ENCODE measurements at places on chromosomes 11 and 22.

DNA sequence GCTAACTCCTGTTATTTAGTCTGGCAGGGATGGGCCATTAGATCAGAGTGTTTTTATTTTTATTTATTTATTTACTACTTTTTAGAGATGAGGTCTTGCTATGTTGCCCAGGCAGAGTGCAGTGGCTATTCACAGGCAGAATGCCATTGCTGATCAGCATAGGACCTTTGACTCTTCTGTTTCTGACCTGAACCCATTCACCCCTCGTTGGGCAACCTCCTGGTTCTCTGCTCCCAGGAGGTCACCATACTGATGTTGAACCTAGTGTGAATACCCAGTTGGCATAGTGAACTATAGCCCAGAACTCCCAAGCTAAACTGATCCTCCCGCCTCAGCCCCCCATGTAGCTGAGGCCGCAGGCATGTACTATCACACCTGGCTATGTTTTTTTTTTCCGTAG, 16.5 kb upstream of the CECR2 start:
- no peak for DNase-seq

GRCh38 chr11:72981971-72982685, 160.0 kb downstream of the FCHSD2 start:
- DNase-seq: no peak

DNA sequence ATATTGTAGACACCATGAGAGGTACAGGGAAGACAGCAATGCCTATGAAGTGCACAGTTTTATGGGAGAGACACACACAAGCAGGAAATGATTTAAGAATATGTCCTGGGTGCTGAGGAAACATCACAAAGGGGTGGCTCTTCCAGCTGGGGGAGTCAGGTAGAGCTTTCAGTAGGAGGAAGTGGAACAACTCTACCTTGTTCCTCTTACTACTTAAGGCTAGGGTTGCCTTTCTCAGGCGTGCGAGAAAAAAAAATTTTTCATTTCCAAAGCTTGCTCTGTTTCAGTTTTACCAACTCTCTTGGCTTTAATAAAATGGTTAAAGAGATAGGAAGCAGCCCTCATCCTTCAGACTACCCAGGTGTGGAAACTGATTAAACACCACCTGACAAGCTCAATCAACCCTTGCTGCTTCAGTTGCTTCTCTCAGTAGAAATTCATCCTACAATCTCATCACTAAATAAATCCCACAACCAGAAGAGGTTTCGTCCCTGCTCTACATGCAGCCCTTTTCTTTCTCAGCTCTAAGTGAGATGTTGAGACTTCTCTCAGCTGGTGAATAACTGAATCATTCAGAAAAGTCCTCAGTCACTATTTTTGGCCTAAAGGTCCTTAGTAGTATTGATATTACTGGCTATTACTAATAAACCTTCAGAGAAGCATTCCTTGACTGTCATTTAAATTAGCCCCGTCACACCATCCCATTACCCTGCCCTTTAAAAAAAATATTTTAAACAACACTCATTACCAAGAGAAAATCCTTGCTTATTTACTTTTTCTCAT, 5.9 kb downstream of the ABTB2 start:
- no peak for DNase-seq

DNA sequence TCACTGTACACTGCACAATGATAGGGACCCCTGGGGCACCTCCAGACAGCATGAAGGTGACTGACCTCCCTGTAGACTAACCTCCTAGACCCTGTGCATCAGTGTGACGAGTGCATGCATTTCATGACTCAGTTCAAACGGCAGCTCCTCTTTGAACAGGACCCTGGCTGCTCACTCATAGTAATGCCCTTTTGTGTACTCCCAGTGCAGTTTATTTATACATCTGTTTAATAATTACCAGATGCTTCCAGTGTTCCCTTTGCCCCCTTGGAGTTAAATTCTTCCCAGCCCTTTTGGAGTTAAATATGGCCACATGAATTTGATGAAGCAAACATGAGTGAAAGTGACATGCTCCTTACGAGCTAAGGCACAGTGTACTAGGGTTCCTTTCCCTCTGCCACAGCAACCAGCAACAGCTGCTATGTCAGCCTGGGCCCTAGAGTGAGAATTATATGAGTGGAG, 72.4 kb downstream of the PANX1 start:
- no peak for DNase-seq

DNA sequence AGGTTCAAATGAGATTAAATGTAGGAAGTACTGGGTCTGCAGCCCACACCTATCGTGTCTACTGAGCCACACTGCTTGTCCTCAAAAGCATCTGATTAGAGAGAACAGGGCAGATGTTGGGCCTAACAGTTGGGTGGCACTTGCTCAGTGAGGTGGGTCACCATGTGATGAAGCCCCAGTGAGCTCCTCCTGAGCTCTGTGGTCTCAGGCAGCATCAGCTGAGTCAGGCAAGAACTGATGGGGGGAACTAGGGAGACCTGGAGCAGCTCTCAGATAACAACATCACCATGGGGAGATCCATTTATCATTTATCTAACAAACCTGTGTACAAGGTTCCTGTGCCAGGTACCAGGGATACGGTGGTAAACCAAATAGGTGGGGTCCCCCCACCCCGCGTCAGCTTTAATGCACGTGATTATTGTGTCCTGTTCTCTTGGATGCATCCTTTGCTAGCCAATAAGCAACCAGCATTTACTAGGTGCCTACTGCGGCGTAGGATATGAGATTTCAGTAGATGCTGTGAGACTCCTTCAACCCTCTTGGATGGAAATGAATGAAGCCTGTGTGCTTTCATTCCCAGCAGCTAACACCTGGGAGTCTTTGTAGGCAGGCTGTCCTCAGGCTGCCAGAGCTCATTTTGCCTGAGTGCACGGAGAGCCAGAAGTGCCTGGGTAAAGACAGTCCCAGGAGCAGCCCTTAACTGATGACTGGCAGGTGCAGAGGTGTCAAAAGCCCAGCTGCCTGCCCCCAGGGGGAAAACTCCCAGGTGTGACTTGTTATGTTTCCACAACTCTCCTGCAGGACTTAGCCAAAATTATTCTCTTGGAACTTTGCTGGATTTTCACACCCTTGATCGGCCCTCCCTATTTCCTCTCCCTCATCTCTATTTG, 73.6 kb upstream of the NARS2 start:
- DNase-seq: no peak

GRCh38 chr11:114284914-114285313, 11.3 kb upstream of the NNMT start:
- no peak for DNase-seq

DNA sequence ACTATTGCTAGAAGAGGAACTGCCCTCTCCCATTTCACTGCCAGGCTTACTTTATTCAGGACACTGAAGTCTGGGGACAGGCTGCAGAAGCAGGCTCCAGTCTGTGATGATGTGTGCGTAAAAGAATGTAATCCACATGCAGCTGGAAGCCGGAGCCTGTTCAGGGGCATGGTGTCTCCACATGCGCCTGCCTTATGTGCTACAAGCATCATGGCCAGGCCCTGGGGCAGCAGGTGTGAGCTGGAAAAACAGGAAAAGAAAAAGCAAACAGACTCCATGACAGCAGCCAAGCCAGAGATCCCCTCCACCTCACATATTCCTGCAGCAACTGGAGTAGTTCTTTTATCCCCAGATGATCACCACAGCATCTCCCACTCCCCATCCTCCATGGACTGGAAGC, 33.4 kb downstream of the ARFGAP2 start:
- DNase-seq: no peak

GRCh38 chr11:131077340-131077739, 161.1 kb upstream of the SNX19 start:
- DNase-seq: no peak

DNA sequence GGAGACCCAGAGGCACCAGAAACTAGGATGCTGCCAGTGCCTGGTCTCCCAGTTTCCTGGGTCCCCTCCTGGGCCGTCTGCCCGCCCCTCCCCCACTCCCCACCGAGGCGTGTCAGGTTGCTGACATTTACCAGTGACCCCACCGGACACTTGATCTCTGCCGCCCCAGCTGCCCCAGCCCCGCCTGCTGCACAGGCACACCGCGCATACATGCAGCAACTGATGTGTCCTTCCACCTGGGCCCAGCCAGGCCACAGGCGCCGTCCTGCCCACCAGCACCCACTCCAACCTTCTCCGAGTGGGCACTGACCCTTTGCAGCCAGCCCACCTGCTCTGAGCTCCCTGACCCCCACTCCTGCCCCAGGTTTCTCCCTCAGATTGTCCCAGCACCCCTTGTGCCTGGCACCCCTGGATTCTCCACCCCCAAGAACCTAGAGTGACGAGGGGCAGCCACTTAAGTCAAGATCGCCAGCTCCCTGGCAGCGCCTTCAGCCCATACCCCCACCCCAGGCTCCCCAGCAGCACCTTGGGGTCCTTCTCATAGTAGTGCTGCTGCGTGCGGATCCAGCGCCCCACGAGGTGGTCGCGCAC, 548 bp downstream of the PYGM start:
- no peak for DNase-seq

GRCh38 chr11:80745416-80745815, 1304.6 kb upstream of the TENM4 start:
- no peak for DNase-seq

DNA sequence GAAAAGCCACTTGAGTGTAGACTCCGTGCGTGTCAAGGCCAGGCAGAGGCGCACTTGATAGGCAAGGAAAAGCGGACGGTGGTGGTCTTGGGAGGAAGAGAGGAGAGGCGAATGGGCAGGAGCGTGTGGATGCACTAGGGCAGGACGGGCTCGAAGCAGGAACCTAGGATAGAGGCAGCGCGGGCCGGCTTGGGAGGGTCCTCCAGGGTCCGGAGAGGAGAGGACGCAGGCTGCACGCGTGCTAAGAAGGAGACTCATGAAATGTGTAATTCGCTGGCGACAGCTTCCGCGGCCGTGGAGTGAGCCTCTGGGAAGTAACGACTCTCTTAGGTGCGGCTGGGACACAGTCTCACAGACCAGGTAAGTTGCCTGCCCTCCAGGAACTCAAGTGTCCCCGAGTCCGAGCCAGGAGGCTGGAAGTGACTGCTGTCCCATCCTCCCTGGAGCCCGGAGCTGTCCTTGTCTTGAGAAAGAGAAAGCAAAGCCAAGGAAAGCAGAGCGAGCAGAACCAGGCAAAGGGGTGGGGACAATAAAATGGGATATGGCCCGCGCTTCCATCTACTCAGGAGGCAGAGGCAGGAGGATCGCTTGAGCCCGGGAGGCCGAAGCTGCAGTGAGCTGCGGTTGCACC, 874 bp upstream of the IL17RA start:
- DNase-seq: no peak

DNA sequence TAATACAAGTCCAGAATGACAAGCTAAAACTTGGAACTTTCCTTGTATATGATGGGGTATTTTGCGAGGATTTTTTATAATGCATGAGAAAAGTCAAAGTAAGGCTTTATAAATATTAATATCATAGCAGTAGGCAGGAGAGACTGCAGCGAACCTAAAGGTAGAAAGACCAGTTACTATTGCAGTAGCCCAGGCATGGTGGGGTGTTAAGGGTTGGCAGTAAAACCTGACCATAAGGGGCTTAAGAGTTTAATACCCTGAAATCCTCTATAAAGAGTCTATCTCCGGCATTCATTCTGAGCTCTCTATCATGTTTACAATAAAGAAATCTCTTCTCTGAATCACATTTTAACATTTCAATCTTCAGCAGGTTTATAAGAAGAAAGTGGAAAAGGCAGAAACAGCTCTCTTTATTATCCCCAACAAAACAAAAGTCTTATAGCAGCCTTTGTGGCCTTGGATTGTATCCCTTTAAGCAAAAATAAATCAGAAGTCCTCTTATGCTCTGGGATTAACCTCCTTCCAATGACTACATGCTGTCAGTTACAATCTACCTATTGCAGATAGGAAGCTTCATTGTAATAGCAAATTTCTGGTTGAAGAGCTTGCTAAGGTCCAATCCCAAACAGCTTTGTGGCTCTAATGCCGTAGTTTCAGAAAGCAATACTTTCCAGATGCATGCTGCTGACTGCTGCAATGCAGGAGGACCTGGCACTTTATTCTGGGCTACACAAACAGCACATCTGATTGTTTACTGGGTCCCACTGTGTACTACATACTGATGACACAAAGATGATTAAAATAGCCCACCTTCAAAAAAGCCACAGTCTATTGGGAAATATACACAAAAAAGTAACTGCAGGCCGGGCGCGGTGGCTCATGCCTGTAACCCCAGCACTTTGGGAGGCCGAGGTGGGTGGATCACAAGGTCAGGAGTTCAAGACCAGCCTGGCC, 45.8 kb downstream of the SIK3 start:
- DNase-seq: no peak

DNA sequence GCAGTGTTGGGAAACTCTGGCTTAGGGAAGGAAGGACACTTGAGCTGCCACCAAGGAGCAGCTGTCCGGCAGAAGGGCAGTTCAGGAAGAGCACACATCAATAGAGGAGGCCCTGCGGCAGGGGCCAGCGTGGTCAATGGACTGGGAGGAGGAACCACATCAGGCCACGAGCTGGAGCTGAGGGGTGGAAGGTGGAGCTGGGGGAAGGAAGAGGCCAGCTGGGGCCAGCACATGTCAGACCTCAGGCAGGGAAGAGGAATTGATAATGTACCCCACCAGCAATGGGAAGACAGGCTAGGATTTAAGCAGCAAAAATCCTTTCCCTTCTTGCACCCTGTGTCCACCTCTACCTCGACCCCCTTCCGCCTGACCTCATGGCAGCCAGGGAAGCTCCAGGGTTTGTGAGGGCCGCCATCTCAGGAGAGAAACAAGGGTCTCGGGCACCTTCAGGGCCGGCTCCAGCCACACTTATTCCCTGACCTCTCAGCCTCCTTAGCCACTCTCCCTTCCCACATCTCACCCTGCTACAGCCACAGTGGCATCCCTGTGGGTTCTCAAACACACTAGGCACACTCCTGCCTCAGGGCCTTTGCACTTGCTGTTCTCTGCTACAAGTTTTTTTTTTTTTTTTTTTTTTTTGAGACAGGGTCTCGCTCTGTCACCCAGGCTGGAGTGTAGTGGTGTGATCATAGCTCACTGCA, 157.8 kb upstream of the GRK3 start:
- no peak for DNase-seq

Data from effector memory CD4-positive, alpha-beta T cell (primary cell).